ENCODE measurements at places on chromosomes 11 and 22. TPM values are rescaled to one million over a fixed set of nuclear protein-coding genes. Genes with fewer than 3 reads are reported as not detected.

Gene DDI1
- total RNA-seq, result under 0.01 TPM

Gene SCARF2
- 18.8 TPM for total RNA-seq

Gene C11orf65
- total RNA-seq, result 0.83 TPM

Gene BCO2
- total RNA-seq, result 7.5 TPM

Gene SCN3B
- total RNA-seq, result not detected

Gene SORL1
- total RNA-seq, result 10.2 TPM

Gene MYRF
- total RNA-seq, result under 0.01 TPM

Gene ACR
- total RNA-seq, result not detected

Gene LMNTD2
- total RNA-seq, result 0.28 TPM

Gene SCGB2A2
- total RNA-seq, result not detected

Gene ACRV1
- not detected for total RNA-seq

Gene B3GAT3
- 22.3 TPM for total RNA-seq

Gene STK33
- 0.57 TPM for total RNA-seq

Gene OR4C45
- not detected for total RNA-seq

Gene OR51E2
- not detected for total RNA-seq

Gene KCNJ5
- total RNA-seq, result under 0.01 TPM

Gene DUSP8
- under 0.01 TPM for total RNA-seq

Gene KCNK7
- total RNA-seq, result 0.43 TPM

Gene C11orf16
- not detected for total RNA-seq

Gene ARL2
- 85.5 TPM for total RNA-seq

Gene OR10V1
- total RNA-seq, result not detected

Gene DMC1
- 2.7 TPM for total RNA-seq

Gene TENM4
- total RNA-seq, result 16.4 TPM

Gene ZNF280B
- 0.46 TPM for total RNA-seq

Gene TH
- total RNA-seq, result not detected

Gene SMTNL1
- not detected for total RNA-seq

Gene CATSPERZ
- total RNA-seq, result not detected

Gene OR56A5
- not detected for total RNA-seq

Gene ROM1
- 5.5 TPM for total RNA-seq

Gene TCP11L1
- total RNA-seq, result 13.2 TPM

All from smooth muscle cell of bladder (primary cell).